ENCODE measurements at places on chromosomes 1 and 21.

GRCh38 chr1:212951126-212951946 lies 995 bp downstream of the VASH2 start:
- no peak for DNase-seq

- no peak for DNase-seq
These were observed at the start of gene VWA5B1 for GRCh38 chr1:20290624-20291597. VWA5B1 (plus strand) TSS chr1:20290875; CDS start chr1:20310602, 19,727 bp downstream.

DNA sequence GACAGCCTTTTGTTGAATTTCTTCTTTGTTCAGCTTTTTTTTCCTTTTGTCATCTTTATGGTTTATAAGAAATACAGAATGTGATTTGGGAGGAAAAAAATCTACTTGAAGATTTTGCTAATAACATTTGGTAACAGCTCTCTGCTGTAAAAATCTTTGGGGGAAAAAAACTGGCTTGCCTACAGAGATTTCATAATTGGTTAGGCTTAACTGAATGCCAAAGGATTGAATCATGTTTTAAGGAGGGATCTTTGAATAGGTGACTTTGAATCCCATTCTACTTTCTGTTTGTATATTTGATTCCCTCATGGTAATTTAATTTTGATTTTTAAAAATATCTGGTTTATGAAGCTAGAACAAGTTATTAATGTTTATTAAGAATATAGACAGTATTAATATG lies 3.2 kb downstream of the BTF3L4 start:
- DNase-seq = no peak

- no peak for DNase-seq
These were observed 14.4 kb upstream of the DIPK1A start for GRCh38 chr1:92975551-92976232.

- no peak for DNase-seq
These were observed 26.1 kb downstream of the ZP4 start for GRCh38 chr1:237864338-237865244.

GRCh38 chr21:45225741-45226327 lies 61.9 kb downstream of the POFUT2 start:
- no peak for DNase-seq

GRCh38 chr1:109392037-109392787 lies 5.5 kb downstream of the SORT1 start:
- no peak for DNase-seq

- DNase-seq = no peak
These were observed 750 bp downstream of the NECAP2 start for GRCh38 chr1:16441282-16441665.

GRCh38 chr1:209344156-209344555 lies 239.4 kb upstream of the CAMK1G start:
- DNase-seq = no peak

DNA sequence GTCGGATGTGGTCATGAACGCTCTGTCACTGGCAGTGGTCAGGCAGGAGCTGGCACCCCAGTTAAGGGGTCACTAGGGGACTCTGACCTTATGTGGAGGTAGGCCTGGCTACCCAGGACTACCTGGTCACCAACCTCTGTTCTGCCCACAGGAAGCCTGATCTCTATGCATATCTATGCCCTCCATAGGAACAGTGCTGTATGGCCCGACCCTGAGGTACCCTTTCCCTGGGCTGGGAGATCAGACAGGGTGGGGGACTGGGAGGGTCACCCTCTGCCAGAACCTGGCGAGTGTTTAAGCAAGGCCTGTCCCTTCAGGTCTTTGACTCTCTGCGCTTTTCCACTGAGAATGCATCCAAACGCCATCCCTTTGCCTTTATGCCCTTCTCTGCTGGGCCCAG lies 19.0 kb downstream of the CYP4B1 start:
- no peak for DNase-seq

GRCh38 chr1:97759078-97759477 lies 161.8 kb downstream of the DPYD start:
- DNase-seq = no peak

DNA sequence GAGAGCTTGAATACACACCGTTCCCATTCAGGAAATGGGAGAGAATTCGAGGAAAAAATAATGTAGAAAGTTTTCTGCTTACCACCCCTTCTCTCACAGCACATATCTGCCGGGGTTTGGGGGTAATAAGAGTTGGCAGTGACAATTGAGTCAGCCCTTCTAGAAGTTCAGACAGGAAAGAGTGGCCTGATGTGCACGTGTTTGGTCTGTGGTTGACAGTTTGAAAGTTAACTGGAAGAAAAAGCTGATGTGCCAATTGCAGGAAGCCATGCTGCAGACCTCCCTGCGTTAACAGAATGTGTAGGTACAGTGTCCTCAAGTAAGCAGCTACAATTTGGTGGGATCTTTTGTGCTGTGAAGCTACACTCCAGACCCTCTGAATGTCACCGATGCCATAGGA lies 50.9 kb downstream of the DHX9 start:
- no peak for DNase-seq

- no peak for DNase-seq
These were observed 1120.2 kb upstream of the TMPRSS15 start for GRCh38 chr21:19523746-19524145.

- no peak for DNase-seq
These were observed 70.9 kb downstream of the RRAGC start for GRCh38 chr1:38788341-38789336.

DNA sequence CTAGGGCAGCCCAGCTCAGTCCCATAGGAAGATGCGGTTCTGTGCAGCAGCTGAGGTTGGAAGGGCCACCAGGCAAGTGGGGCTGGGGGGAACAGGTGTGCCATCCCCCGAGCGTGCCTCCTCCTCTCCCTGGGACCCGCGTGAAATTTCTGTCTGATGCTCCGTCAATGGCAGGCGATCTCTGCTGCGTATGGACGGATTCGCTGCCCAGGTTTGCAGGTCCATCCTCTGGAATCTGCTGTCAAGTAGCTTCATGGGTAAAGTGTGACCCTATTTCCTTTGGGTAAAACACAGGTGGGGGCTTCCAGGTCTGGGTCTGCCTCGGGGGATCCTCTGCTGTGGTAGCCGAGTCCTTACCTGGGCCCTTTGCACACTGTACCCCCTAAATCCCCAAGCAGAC lies 114.6 kb upstream of the ARHGEF16 start:
- no peak for DNase-seq

DNA sequence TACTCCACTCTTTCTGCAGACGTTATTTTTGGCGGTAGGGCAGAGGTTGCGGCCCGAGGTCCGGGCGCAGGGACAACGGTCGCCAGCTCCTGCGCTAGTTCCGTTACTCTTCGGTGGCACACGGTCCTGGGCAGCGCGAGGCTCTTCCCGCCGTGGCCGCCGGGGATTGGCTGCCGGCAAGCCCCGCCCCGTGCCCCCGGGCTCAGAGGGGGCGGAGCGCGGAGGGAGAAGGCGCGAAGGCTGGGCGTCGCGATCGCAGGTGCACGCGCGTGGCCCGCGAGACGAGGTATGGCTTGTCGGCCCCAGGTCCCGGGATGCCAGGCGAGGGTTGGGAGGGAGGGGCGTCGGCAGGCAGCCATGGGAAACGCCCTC lies 518 bp upstream of the SHE start:
- no peak for DNase-seq

DNA sequence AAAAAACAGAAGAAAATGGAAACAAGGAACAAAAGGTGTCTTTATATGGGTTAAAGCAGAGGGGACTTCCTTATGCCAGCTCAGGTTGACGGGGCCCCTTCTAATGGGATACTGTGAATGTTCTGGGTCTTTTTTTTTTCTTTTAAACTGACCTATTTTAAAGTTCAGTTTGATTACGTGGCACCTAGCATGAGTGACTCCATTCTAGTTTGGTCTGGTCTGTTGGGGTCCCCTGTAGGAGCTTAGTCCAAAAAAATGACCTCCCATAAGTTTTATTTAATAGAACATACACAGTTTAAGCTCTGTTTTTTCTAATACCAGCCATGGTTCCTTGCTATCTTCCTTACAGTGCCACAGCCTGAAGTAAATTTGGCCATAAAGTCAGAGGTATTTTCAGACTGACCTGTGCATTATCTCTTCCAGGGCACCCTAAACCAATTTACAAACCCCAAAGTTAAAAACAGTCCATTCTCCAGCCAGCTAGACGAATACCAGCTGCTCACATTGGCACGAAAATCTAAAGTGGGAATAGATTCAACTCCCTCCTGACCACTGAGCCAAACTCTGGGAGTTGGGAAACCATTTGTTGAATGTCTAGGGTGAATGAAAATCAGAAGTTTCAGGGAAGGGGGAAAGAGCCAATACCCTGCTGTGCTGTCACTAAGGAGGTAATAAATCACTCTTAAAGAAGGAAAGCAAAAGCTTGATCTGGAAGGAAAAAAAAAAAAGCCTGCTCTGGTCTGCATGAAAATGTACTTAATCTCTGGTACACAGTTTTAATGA lies 42.4 kb downstream of the AKNAD1 start:
- DNase-seq = no peak

DNA sequence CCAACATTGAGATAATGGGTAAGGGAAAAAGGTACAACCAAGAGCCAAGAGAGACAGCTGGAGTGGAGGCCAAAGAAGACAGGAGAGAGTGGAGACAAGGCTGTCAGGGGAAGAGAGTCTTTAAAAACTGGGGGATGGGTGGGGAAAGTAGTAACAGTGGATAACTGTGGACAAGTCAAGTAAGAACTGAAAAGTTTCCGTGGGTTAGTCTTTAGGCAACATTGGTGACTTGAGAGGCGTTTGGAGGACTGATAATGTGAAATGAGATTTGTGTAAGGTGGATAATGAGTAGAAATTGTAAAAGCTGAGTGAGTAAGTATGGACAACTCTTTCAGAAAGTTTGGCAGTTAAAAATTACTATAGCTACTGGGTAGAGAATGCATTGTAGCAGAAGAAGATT lies 10.4 kb downstream of the PPP2R5A start:
- no peak for DNase-seq

DNA sequence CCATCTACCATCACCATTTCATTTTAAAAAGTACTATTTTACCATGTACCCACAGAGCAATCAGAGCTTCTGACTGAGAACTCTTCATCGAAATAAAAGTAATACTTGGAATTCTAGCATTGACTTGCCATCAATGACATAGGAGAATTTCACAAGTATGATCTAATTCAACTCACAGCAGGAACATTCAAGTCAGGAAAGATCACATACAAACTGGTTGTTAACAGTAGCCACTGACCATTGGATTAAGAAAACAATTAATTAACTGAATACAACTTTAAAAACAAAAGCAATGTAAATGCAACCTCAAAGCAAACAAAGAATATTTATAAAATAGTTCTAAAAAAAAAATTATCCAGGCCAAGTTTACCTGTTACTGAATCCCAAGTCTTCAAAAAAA lies 18.8 kb downstream of the RNF115 start:
- no peak for DNase-seq

GRCh38 chr1:220487297-220487820 lies 40.6 kb upstream of the MARK1 start:
- no peak for DNase-seq

GRCh38 chr1:24167008-24167407 lies 20.1 kb downstream of the IFNLR1 start:
- no peak for DNase-seq

DNA sequence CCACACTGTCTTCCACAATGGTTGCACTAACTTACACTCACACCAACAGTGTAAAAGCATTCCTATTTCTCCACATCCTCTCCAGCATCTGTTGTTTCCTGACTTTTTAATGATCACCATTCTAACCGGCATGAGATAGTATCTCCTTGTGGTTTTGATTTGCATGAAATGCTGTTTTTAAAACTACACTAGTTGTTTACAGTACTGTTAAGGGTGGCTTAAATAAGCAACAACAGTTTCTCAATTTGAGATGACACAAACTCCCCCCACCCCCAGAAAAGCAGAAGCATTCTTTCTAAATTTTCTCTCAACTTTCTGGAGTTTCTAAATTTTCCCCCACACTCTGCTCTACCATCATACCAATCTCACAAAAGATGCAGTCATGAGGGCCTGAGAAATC lies 7.1 kb upstream of the SLAMF7 start:
- DNase-seq = no peak

DNA sequence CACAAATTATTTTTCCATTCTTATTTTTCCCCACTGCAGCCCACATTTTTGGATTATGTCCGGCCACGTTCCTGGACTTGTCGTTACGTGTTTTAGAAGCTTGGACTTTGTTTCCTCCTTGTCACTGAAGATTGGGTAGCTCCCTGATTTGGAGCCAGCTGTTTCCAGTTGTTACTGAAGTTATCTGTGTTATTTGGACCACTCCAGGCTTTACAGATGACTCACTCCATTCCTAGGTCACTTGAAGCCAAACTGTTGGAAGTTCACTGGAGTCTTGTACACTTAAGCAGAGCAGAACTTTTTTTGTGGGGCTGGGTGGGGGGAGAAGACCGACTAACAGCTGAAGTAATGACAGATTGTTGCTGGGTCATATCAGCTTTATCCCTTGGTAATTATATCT lies 12.2 kb upstream of the AXDND1 start:
- no peak for DNase-seq

DNA sequence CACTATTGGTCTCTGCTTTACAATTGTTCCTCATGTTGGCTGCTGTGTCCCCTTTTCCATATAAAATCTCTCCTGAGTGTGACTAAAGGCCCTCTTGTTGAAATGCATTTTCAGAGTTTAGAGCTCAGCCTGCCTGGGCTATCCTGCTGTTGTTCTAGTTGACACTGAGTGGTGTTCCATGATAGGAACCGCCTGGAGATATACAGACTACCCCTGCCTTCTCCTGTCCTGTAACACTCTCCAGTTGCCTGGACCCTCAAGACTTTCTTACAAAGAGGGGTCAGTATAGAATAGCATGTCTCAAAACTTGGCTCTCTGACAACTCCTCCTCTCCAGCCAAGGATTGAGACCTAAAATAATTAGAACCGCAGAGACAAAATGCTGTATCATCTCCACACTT lies 152.0 kb upstream of the POU3F1 start:
- DNase-seq = no peak

GRCh38 chr1:62175568-62176179 lies 19.0 kb upstream of the L1TD1 start:
- no peak for DNase-seq

DNA sequence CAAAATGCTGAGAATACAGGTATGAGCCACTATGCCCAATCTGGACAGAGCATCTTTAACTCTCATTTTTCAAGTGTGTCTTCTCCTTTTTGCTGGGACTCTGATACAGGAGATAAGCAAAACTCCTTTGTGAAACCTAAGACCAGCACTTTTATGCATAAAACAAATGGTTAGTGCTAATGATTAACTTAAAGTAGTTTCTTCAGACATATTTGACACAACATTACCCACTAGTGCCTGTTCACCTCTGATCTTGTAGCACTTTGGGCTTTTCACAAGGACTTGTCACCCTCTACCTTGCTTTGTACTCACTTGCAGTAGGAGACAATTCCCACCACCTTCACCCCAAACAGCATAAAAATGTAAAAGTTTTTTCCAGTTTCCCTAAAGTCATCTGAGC lies 216.3 kb downstream of the RGS7 start:
- DNase-seq = no peak

DNA sequence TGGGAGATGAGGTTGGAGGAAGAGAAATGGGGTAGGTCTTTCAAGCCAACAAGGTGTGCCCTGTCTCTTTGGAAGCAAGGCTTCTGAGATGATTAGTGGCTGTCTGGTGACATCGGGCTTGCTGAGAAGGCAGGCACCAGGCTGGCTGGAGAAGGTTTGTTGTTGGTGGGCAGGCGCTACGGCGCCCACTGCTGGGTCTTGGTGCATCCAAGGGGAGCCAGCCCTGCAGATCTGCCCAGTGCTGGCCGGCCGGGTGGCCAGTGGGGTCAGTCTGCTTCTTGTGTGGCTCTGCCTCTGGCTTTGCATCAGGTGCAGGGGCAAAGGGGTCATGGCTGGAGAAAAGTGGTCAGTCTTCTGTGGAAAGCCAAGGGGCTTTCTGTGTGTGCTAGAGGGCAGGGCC lies 126.2 kb downstream of the TLR5 start:
- DNase-seq = no peak

Measured in activated CD4-positive, alpha-beta T cell treated with anti-CD3 and anti-CD28 coated beads for 1 hour (primary cell).